ENCODE measurements at places on chromosomes 5 and 9.

GRCh38 chr5:58582019-58582802 is 664 bp upstream of the RAB3C start:
- DNase-seq, result no peak

DNA sequence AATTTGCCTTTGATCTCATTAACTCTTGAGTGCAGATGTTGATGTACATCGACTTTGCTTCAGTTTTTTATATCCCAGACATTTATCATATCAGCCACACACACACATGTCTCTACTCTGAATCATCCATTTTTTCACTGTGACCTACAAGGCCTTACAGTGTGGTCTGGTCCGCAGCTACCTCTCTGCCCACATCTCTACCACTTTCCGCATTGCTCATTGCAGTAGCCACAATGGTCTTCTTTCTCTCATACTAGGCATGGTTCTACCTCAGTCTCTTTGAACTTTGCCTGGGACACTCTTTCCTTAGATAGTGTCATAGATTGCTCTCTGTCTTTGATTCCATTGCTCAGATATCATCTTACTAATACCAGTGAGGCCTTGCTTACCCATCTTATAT is 87.9 kb upstream of the FSD1L start:
- DNase-seq, result no peak

DNA sequence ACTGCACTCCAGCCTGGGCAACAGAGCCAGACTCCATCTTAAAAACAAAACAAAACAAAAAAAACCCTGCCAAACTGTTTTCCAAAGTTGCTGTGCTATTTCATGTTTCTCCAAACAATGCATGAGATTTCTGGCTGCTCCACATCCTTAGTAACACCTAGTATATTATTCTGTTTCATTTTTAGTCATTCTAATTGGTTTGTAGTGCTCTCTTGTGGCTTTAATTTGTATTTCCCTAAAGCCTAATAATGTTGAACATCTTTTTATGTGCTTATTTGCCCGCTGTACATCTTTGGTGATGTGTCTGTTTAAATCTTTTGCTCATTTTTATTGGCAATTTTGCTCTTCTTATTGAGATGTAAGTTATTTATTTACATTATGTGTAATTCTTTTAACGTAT is 18.4 kb upstream of the TTC1 start:
- DNase-seq, result no peak

- DNase-seq, result no peak
Observed at GRCh38 chr5:18216016-18216415, 581.8 kb downstream of the TAF11L14 start.

DNA sequence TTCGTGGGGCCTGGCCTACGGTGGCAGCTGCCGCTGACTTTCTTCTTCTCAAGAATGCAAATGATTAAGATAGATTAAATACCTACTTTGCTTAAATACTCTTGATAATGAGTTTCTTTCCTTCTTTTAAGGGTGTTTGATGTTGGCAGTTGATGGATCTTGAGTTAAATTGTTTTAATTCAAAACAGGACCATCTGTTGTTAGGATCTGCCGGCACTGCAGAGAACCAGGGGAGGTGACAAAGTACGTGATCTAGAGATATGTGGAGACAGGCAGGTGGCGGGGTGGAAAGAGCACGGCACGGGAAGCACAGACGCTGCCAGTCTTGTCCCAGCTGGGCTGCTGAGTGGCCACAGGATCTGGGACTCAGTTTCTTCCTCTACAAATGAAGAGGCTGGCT is 37.9 kb downstream of the MED27 start:
- DNase-seq, result no peak

DNA sequence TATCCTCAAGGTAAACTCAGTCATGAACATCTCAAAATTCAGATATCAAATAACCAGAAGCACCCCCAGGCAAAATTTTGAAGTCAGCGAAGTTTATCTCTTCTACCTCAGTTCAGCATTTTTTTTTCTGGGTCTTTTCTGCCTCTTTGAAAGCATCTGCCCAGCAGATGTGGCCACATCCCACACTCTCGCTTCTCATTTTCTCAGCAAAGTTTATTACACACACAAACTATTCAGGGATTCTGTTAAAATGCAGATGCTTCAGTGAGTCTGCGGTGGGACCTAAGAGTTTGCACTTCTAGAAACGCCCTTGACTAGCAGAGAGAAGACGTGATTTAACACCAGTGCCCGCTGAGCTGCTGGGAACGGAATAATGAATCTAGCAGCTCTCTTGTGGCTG is 19.3 kb downstream of the RASEF start:
- no peak for DNase-seq

DNA sequence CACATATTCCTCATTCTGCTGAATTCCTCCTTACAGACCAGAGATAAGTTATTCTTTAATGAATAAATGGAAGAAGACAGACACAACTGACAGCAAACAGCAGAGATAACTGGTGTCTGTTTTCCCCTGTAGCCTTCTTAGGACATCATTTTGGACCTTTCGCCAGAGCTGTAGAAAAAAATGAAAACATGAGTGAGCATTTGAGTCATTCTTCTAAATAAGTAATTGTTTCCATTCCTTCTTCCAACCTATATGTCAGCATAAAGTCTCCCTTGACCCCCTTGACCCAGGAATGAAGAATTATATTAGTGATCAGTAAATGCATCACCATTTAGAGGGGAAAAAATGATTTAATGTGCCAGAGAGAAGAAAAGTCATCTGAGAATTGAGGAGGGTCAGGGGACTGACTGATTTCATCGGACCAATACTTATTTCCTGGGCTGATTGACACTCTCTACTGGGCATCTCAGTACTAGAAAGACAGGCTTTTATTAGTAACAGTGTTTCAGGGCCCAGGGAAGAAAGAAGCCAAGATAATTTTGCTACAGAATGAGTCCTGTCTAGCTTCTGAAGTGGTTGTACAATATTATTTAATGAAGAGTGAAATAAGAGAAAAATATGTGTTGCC is 597.0 kb downstream of the PSAT1 start:
- DNase-seq, result peak; percentile 32

GRCh38 chr5:63043792-63044191 is 465.2 kb downstream of the LRRC70 start:
- DNase-seq, result no peak

GRCh38 chr9:73053543-73053942 is 98.1 kb upstream of the ANXA1 start:
- DNase-seq, result no peak

GRCh38 chr9:135885100-135885853 is 22.1 kb downstream of the CAMSAP1 start:
- DNase-seq, result no peak

- no peak for DNase-seq
Observed at GRCh38 chr5:493119-493701, 31.0 kb downstream of the SLC9A3 start.

- DNase-seq, result no peak
Observed at GRCh38 chr9:93909242-93909616, 45.9 kb downstream of the BARX1 start.

GRCh38 chr5:151924564-151925301 is at the start of gene GLRA1:
GLRA1 (minus strand) TSS chr5:151924851; CDS start chr5:151924549, 302 bp downstream.
- no peak for DNase-seq

GRCh38 chr9:69976152-69976551 is 67.5 kb upstream of the MAMDC2 start:
- peak; percentile 42 for DNase-seq

DNA sequence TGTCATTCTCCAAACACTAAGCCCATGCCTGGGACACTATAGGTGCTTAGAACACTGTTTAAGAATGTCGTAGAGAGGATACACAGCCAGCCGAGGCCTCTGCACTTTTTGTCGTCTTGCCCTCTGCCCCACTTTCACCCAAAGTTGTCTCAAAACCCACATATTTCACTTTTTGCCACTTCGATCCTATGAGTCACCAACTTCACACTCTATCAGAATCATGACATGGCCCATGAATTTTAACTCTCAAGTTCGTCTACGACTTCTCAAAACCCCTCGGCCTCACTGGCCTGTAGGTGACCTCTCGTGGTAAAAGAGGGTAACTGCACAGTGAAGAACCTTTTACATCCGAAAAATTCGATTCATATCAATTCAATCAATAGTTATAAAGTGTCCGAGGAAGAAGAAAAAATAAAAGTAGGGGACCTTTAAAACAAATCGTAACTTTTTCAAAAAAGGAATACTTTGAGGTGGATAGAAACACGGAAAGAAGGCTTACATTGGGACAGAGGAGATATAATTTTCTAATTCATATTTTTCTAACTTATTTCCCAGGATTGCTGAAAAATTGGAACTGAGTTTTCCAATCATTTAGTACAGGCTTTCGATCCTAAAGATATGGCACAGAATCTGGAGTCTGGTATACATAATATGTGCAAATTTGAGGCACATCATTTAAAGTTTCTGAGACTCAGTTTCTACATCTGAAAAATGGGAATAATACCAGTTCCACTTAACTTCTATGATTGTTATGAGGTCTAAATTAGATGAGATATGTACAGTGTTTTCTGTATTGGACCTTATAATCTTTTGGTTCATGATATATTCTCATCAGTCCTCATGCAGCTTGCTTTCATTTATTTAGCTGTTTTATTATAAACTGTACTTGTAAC is 122.6 kb downstream of the APBA1 start:
- DNase-seq, result peak; percentile 21

DNA sequence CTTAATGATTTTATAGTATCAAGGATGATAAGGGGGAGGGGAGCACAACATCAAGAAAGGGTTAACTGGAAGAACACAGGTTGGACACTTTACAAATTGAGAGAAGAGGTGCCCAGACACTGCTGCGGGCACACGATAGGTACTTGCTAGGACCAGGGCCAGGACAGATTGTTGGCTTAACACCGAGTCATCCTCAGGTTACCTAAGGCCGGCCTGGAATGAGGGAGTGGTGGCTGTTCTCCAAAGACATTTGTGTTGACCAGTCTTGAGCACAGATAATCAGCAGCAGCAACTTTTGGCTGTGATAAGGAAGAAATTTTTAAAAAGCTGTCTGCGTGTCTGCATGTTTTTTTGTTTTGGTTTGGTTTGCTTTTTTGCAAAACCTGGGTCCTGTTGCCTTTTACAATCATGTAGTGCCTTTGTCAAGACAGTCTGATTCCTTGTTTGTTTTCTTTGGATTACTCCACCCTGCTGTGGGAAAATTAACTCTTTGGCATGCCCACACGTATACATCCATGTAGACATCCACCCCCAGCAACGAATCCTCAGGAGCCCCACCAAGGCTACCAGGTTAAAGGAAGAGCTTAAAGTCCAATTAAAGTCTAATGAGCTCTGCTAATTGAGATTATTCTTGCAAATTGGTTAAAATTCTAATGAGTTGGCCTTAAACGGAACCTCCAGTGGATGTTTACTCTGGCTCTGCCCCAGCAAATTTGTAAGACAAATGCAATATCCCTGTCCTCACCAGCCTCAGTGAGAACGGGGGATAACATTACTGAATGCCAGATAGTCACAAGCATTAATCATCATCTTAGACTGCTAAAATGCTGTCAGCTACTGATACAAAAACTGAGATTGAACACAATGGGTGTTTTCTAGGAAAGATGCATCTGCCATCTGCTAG is 382.3 kb downstream of the ACTL7B start:
- peak; percentile 84 for DNase-seq

DNA sequence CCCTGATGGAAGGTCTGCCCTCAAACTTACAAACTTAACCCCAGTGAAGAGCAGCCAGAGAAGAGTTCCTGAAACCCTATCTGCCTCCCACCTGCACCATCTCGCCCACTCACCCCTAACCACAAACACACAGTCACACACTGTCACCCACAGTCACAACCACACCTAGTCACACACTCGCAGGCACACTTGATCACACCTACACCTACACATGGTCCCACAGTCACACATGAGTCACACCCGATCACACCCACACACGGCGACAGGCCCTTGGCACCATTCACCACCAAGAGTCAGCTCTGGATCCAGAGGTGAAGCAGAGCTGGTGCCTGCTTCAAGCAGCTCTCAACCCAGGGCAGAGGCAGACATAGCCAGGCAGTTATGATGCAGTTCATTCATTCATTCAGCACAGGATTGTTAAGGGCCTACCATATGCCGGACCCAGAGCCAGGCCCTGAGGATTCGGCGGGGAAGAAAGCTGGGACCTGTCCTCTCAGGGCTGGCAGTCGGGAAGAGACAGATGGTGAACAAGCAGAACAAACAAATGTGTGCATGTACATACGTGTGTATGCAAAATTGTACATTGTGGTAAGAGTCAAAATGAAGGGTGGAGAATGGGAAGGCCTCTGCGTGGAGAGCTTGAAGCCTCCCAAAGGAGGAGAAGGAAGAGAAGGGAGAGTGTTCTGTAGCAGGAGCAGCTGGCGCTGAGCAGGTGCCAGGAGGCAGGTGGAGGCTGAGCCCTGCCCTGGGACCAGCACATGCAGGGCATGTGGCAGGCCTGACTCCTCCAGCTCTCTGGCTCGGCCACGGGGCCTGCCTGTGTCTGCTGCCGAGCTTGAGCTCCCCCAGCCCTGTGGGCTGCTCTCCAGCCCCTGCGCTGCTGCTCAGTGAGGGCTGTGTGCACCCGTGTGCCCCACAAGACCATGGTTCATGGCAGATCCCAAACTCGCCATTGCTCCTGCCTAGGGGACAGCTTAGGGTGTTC is 6.4 kb downstream of the TSPAN17 start:
- no peak for DNase-seq

DNA sequence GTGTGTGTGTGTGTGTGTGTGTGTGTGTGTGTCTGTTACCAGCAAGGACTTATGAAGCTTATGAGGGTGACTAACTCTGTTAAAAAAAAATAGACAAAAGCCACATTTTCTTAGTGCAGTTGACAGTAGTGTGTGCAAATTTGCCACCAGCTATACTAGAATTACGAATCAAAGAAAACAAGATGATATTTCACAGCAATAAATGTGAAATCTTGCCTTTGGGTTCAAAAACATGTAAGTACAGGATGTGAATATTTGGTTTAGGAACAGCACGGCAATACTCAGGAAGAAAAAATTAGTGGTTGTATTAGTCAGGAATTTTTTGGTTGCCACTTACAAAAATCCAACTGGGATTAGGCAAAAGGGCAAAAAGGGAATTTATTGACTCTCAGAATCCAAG is 117.4 kb downstream of the NPR3 start:
- no peak for DNase-seq

GRCh38 chr5:8568858-8569257 is 699.9 kb downstream of the MTRR start:
- DNase-seq, result no peak

DNA sequence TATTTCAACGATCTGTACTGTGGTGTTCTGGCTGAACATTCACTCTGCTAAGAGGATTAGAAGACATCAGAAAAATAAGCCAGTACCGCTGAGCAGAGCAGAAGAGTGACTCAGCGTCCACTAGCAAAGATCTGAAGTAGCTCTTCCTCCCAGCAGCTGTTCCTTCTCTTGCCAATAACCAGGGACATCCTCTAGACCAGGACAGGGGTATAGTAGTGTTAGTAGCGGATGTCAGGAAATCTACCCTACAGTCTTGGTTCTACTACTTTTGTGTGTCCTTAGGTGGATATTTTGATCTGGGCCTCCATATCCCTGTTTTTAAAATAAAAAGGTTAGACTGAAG is 103.6 kb downstream of the TSSK1B start:
- no peak for DNase-seq
